Naive thymus-derived CD8-positive, alpha-beta T cell (primary cell): ENCODE measurements at places on chromosomes 3 and 15.

- no peak overlapping the region for H3K27ac ChIP-seq
- peaks cover 60% of the 10 kb centered on the region for H3K4me1 ChIP-seq
- DNase-seq: no peak
- H3K36me3 ChIP-seq: peaks cover 25% of the 10 kb centered on the region
- H3K27me3 ChIP-seq: no peaks in the 10 kb centered on the region
- H3K4me3 ChIP-seq: no peak overlapping the region
These were observed 257.1 kb downstream of the UACA start for GRCh38 chr15:70505936-70506912.

DNA sequence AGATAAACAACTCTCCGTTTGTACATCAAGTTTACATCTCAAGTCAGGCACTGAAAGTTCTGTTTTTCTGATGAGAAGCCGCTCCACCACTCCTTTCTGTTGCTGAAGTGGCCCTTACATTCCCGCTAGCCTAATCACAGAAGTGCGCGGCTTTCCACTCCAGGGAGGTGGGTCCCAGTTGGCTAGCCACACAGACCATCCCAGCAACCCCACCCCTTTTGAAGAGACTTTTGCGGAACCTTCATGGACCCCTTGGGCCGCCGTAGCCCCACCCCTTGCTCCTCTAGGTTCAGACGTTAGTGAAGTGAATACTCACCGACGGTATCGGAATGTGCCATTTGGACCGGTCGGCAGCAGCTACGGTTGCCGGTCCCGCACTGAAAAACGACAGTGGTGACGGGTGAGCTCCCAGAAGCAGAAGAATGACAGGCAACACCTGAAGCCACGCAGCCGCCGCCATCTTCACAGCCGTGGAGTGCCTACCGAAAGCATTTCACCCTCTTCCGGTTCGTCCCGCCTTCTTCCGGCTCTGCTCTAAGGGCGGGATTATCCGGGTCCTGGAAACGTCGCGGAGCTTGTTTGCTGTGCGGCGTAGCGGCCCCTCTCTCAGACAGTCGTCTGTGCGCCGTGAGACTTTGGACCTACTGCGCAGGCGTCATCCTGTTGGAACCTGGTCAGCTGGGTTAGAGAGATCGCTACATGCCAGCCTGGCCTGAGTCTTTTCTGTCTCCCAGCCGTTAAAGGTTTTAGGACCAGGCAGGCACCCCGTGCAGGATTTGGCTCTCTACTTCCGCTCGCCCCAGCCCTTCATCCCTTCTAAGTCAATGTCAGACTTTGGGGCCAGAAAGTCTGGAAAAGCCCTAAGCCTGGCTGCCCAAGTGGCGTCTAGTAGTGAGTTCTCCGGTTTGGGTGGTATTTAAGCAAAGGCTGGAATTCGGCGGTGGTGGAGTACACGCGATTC, at the start of the genes GANC and TMEM87A:
TSS of gene GANC (plus strand) at position 263 of the 961 bp plus-strand sequence. CDS start 1,281 bp downstream, outside the sequence.
TSS of gene TMEM87A (minus strand) at position 495 of the 961 bp plus-strand sequence. CDS start at position 460, 35 bp downstream.
- peak within 1 kb of the TSS; percentile 98 for H3K4me3 ChIP-seq
- H3K27ac ChIP-seq: peak within 1 kb of the TSS; percentile 99
- peaks cover 28% of the 10 kb centered on the region for H3K36me3 ChIP-seq
- peak; percentile 94 for DNase-seq
- no peaks in the 10 kb centered on the region for H3K27me3 ChIP-seq

- no peak overlapping the region for H3K27ac ChIP-seq
- H3K36me3 ChIP-seq: no peaks in the 10 kb centered on the region
- peaks cover 12% of the 10 kb centered on the region for H3K27me3 ChIP-seq
- H3K4me1 ChIP-seq: no peaks in the 10 kb centered on the region
- H3K4me3 ChIP-seq: no peak overlapping the region
- DNase-seq: no peak
These were observed 323.3 kb downstream of the CLSTN2 start for GRCh38 chr3:140258222-140258724.

DNA sequence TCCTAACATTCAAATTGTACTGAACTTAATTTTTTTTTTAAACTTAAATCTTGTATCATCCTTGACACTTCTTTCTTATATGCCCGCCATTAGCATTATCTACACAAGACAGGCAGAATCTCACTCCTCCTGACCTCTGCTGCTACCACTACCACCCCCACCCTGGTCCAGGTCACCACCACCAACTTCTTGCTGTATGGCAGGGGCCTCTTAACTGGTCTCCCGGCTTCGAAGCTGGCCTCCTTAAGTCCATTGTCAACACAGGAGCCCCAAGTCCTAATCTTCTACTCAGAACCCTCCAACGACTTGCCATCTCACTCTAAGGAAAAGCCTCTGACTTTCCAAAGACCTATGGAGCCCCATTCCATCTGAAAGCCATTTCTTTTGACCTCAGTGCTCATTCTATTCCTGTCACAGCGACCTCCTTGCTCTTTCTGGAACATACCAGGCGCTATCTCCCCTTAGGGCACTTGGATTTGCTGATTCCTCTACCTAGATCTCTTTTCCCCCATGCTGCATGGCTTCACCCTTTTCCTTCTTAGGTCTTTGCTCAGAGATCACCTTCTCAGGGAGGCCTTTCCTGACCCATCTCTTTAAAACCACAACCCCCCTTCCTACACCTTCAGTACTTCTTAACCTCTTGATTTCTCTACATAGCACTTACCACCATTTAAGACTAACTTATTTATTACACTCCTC, 2.6 kb downstream of the PRC1 start:
- no peak overlapping the region for H3K4me3 ChIP-seq
- no peak for DNase-seq
- H3K27me3 ChIP-seq: no peaks in the 10 kb centered on the region
- H3K27ac ChIP-seq: peak overlapping the region; percentile 22
- H3K36me3 ChIP-seq: no peaks in the 10 kb centered on the region

DNA sequence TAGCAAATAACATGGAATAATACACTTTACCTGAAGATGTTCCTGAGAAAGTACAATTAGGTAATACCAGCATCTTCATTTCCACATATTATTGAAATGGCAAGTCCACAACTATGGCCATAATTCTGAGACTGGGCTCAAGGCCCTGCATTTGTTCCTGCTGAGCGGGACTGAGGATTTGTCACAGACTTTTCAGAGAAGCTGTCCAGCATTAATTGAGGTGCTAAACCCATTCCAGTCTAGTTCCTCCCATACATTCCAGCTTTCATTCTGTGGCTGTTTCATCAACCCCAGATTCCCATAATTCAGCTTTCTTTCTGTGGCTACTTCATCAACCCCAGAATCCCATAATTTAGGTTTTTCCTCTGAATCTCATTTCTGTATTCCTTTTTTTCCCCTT, 293.4 kb upstream of the GBE1 start:
- no peaks in the 10 kb centered on the region for H3K4me1 ChIP-seq
- no peak overlapping the region for H3K4me3 ChIP-seq
- H3K27me3 ChIP-seq: no peaks in the 10 kb centered on the region
- H3K27ac ChIP-seq: no peak overlapping the region
- DNase-seq: no peak
- no peaks in the 10 kb centered on the region for H3K36me3 ChIP-seq

DNA sequence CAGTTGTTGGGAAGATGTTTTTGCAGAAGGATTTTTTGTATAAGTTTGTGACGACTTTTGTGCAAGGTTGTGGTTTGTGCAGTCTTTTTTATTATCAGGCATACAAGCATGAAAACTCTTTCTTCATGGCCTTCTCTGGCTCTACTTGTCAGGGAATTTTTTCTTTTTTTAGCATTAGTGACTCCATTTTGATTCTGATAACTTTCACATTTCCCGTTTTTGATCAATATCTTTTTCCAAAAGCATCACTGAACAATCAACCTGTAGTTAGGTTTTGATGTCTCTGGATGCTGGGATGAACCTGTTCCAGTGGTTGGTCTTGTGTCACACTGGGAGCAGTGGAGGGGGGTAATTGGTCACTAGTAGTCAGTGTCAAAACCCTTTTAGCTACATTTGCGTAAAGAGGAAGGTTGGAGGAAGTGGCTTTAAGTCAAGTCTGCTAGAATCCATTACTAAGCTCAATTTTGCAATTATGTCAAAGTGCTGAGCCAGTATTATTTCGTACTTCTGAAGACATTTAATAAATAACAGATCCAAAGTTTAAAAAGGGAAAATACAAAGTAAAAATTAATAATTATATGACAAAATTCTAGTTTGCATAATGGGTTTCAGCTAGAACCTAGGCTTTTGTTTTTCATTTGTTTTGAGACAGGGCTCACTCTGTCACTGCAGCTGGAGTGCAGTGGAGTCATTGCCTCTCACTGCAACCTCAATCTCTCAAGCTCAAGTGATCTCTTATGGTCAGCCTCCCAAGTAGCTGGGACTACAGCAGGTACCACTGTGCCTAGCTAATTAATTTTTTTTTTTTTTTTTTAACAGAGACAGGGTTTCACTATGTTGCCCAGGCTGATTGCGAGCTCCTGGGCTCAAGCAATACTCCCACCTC, 18.8 kb upstream of the CFAP161 start:
- no peak for DNase-seq
- H3K4me3 ChIP-seq: no peak overlapping the region
- no peaks in the 10 kb centered on the region for H3K4me1 ChIP-seq
- peaks cover 5% of the 10 kb centered on the region for H3K36me3 ChIP-seq

GRCh38 chr3:69092030-69092516, 7.3 kb downstream of the ARL6IP5 start:
- no peaks in the 10 kb centered on the region for H3K27me3 ChIP-seq
- H3K4me3 ChIP-seq: peak overlapping the region; percentile 63
- no peak for DNase-seq
- no peaks in the 10 kb centered on the region for H3K36me3 ChIP-seq

GRCh38 chr15:77871852-77872371, 205.6 kb downstream of the TBC1D2B start:
- no peak overlapping the region for H3K27ac ChIP-seq
- H3K4me3 ChIP-seq: no peak overlapping the region
- H3K36me3 ChIP-seq: no peaks in the 10 kb centered on the region
- no peaks in the 10 kb centered on the region for H3K4me1 ChIP-seq
- peak; percentile 58 for DNase-seq
- H3K27me3 ChIP-seq: peaks cover 5% of the 10 kb centered on the region
